IPS-NIHi11 (cell line): ENCODE measurements at places on chromosomes 6 and 20.

DNA sequence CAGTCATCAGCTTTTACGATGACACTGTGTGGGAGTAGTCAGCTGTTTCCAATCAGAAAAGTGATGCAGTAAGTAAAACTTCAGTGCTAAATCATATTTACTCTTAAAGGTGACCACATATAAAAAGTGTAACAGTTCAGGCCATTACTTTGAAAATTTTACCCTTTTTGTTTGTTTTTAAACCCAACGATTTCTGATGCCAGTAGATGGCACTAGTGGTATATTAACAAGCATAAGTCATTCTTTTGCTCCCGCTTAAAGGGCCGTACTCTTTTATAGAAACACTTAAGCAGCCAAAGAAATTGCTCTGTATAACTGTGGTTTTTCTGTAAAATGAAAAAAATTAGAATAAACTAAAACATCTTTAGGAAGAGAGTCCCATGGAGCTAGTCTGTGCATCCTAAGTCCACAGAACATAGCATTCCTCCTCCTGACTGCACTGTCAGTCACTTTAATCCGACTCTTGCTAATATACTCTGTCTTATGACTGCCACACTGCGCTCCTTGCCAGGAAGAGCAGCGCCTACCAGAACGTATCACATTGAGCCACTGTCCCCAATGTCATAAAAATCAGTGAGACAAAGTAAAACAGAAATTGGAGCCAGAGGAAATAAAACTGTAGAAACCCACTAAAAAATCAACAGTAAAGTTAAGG lies 25.0 kb downstream of the HEBP2 start:
- DNase-seq, result no peak

- DNase-seq, result no peak
These were observed 389.5 kb upstream of the CDH4 start for GRCh38 chr20:60862601-60863000.

- DNase-seq, result no peak
These were observed 144.4 kb upstream of the SSTR4 start for GRCh38 chr20:22890594-22891300.

- no peak for DNase-seq
These were observed 7.6 kb downstream of the GLO1 start for GRCh38 chr6:38695227-38695900.

DNA sequence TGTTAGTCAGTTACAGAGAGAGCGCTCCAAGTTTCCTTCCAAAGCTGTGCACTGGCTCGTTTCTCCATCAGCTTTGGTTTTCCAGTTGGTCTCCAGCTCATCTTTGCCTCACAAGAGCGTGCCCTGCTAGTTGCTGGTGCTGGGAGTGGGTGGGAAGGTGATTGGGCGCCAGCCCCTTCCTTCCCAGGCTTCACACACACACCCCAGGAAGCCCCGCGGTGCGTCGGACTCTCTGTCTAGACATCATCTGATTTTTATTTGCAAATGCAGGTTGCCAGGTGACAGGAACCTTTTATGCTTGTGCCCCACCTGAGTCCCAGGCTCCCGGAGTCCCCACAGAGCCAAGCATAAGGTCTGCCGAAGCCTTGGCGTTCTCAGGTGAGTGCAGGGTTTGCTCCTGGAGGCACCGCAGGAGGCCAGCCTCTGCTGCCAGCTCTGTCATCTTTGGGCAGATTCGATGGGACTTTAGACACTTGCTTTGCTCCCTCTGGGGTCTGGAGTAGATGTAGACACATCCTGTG lies 7.1 kb downstream of the IRF4 start:
- DNase-seq, result no peak

GRCh38 chr6:7542874-7543624 lies 1.6 kb downstream of the DSP start:
- DNase-seq, result peak; percentile 73

GRCh38 chr6:37690964-37691735 lies 6.5 kb downstream of the MDGA1 start:
- no peak for DNase-seq

DNA sequence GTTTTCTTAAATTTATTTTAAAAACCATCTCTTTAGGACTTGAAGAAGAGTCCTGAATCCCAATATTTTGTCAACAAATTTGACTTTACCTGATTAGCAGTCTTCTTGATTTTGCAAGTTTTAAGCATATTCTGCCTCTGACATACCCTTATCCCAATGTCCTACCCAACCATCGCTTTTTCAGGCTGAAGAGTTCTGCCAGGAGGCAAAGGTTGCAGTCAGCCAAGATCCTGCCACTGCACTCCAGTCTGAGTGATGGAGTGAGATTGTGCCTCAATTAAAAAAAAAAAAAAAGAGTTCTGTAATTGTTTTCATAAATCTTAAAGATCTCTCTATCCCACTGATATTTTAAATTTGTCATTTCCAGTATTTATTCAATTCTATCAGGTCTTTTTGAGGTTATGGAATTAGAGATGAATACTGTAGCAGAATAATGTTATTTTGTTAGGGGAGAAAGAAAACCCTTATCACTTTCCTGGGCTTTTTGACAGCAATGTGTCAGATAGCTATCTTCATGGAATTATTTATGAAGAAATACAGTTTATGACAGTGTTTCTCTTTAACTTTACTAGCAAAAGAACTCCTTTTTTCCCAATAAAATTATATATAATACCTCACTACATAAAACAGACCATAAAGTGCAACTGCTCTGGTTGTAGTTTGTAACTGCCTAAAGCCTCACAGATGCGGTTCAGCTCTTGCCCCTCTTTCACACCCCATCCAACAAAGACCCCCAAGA lies 78.2 kb downstream of the IBTK start:
- DNase-seq, result no peak

- DNase-seq, result no peak
These were observed 24.0 kb upstream of the SERINC1 start for GRCh38 chr6:122495612-122496011.

DNA sequence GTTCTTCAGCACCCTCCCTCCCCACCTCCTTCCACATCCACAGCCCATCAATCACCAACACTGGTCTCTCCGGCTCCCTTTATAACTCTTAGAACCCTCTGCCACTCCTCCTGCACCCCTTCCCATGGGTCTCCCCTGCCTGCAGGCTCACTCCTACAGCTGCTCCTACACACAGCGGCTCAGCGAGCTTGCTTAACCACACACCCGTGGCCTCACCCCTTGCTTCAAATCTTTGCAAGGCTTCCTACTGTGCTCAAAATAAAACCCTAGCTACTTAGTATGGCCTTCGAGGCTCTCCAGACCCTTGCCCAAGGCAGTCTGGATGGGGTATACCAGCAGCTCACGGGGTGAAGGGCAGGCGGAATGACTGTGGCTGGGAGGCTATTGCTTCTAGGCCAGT lies 63.7 kb downstream of the JPH2 start:
- no peak for DNase-seq

- DNase-seq, result no peak
These were observed 365.6 kb downstream of the FARS2 start for GRCh38 chr6:5626727-5627426.

GRCh38 chr6:45445749-45446549 lies 68.2 kb upstream of the SUPT3H start:
- DNase-seq, result peak; percentile 55

GRCh38 chr6:2839195-2839981 lies 2.3 kb downstream of the SERPINB1 start:
- no peak for DNase-seq

- DNase-seq, result no peak
These were observed 6.7 kb downstream of the AFDN start for GRCh38 chr6:167833396-167833763.

DNA sequence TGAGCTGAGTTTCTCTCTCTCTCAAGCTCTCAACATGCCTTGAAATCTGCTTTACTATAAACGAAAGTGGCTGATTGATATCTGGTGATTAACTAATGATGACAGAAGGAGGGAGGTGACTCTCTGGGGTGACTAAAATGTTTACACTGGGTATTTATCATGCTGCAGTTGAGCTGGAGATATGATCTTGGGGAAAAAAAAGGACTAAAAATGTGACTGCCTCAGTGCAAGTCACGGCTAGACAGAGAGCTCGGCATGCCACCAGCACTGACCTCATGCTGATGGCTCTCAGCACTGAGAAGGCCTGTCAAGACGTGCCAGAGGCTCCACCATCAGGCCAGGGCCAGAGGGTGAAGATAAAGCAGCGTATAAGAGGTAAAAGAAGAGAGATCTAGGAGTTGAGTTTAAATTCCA lies 103.1 kb upstream of the SPACA1 start:
- DNase-seq, result peak; percentile 48

DNA sequence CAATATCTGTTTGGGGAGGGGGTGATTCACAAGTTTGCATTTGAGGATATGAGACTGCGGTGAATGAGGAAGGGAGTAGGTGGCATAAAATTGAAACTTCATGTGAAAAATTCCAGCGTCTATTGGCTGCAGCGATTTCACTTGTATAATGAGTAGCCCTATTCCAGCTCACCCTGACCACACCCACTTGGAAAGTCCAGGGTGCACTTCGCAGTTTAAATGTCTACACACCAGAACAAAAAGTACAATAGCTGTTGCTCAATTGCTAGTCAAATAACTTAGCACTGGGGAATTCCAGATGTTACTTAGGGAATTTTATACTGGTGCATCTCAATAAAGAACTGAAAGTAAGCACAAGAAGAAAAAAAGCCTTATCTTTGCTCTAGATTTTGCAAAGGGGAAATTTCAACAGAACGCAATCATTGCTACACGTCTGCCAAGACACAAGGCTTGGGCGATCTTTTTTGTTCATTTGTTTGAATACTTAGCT lies 6.3 kb downstream of the TNFAIP3 start:
- DNase-seq, result no peak

DNA sequence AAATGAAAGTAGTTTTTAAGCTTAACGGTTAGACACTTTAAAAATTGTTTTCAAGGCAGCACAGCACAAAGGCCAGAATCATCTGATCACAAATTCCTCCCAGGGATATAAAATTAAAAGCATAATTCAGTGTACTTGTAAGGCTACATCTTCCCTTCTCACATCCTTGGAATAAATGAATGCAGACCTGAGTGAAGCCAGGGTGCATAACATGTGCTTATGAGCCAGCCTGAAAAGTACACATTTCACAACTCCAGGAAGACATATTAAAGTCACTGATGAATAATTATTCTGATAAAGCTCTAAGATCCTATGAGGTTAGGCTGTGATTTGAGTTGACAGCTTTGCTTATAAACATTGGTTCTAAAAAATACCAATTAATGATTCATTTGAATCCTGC lies 163.6 kb downstream of the BTBD9 start:
- no peak for DNase-seq

DNA sequence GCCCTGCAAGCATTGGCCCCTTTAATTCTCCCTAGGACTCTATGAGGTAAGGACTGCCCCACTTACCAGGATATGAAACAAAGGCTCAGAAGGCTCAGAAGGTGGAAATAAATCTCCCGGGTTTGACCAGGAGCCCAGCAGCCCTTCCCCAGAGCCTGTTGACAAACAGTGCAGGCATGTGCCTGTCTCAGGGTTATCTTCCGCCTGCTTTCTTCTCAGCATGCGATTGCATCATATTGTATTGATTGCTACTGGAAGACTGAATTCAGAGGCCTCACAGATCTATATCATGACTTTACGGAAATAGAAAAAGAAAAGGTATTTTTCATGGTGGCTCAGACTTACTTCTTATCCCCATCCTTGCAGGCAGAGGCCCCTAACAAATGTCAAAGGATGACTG lies 92.7 kb downstream of the PHACTR3 start:
- DNase-seq, result no peak

DNA sequence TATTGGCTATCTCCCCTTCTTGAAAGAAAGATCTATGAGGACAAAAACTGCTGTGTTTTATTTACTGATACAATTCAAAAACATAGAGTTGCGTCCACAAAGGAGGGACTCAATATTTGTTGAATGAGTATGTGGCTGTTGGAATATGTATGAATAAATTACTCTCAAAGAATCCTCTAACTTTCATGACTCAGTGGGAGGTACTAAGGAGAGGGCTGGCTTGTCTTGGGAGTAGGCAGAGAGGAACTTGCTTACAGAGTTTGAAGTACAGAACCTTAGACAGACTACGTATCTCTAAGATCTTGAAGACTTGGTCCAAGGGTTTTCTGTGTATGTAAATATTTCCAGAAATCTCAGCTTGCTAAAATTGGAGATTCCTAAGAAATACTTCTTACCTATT lies 504.0 kb upstream of the PTCHD4 start:
- no peak for DNase-seq

DNA sequence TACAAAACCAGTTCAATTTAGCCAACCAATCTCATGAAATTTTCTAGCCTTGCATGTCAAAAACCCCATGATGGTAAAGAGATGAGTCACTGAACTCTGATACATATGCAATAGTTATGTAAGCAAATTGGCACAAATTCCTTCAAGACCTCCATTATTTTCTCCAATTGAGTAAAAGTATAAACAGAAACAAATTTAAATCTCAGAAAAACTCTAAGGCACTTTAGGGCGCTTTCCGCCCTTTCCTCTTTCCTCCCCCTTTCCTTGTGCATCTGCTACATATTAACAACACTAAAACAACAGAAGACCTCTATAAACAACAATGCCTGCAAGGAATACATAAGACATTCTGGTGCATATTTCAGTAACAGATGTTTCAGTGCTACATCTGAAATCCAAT lies 48.5 kb downstream of the KIF13A start:
- no peak for DNase-seq

DNA sequence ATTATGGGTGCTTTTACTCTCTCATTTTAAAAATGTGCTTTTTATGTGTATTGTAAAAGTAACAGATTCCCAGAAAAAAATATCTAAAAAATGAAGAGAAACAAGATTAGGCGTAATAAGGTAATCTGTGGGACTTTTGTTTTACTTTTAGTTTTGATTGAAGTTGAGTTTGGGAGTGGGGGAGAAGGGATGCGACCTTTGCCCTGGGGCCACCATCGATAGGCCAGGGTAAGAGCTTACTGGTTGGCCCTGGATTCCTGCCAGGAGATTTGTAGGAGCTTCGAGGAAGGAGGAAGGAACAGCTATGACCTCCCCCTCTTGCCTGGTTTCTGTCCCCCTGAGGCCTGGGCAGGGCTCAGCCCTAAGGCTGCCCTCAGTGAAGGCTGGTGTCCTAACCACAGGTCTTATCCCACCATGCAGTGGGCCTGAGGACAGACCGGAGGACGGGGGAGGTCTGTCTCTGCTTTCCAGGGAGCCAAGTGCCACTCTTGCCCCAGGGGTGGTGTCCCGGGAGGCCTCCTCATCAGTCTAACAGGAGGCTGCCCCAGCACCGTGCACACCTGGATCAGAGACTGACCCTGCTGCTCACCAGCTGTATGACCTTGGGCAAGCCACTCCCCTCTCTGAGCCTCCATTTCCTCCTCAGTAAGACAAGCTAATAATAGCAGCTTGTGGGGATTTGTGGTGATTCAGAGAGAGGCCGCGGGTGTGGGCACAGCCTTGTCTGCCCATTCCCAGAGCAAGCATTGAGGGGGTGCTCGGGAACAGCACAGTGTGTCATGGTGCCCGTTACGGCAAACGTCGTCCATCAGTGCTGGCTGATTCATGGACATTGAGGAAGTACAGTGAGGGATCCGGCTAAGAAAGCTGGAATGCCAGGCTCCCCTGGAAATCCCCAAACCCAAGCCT lies 21.2 kb downstream of the TGM2 start:
- no peak for DNase-seq

DNA sequence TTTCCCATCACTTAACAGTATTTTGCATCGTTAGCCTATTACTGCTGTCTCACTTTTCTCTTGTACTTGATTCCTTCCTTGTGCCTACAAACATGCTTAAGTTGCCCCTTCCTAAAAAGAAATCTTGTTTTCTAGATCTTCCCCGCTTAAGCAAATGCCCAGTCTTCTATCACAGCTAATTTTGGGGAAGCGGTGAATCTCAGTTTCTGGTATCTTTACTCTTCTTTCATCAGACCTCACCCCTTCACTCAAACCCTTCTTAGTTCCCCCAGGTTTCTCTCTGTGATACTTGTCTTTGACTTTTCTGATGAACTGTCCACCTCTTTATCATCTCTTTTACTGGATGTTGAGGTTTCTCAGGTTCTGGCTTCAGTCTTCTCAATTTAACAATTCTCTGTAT lies 14.2 kb downstream of the VAPB start:
- no peak for DNase-seq
